NCI-H2081 treated with DMSO at 0.1 percent for 48 hours (cell line): ENCODE measurements at places on chromosomes 16 and 17.

- DNase-seq: no peak
Observed at GRCh38 chr16:59684911-59685310, 950.8 kb upstream of the GOT2 start.

DNA sequence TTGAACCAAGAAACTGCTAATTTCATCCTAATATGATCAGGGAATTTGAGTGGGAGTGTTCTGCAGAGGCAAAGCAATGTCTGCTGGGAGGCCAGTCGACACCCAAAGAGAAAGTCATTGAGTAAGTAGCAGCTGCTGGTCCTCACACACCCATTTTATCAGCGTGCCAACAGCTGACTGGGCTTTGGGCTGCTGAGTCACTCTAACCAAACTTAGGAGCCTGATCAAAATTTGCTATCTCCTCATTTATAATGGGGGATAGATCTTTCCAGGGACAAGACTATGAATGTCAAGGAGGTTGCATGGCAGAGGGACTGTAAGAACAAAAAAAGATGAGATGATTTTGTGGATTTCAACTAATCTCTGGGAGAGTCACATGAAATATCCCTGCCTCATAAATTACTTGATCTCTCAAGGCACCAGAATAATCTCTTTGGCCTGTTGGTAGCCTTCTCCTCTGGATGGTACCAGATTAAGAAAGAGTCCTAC is 32.9 kb downstream of the CPSF4L start:
- DNase-seq: no peak

DNA sequence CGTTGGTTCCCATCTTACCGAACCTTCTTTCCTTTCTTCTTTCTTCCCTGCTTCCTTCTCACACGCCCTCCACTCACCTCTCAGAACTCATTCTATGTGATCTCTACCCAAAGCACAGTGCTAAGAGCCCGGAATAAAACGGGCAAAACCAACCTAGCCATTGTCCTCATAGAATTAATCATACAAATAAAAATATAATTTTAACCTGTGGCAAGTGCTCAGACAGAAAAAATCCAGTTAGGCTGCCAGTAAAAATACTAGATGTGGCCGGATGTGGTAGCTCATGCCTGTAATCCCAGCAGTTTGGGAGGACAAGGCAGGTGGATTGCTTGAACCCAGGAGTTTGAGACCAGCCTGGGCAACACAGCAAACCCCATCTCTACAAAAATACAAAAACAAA is 27.0 kb downstream of the BMERB1 start:
- no peak for DNase-seq

DNA sequence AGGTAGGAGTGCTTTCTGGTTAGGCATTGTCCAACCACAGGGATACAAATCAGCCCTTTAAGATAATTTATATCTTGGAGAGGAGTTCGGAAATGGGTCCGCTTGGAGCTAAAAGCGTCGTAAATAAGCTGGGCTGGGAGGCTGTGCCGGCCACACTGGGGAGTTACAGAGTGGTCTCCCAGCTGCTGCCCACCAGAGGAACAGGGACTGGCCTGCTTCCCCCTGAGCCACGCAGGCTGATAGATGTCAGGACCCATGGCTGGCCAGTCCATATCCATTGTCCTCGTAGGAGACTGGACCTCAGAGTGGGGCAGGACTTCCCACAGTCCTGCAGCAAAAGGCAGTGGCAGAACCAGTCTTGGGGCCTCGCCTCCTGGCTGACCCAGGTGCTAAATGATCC is 12.6 kb upstream of the WSCD1 start:
- DNase-seq: no peak

DNA sequence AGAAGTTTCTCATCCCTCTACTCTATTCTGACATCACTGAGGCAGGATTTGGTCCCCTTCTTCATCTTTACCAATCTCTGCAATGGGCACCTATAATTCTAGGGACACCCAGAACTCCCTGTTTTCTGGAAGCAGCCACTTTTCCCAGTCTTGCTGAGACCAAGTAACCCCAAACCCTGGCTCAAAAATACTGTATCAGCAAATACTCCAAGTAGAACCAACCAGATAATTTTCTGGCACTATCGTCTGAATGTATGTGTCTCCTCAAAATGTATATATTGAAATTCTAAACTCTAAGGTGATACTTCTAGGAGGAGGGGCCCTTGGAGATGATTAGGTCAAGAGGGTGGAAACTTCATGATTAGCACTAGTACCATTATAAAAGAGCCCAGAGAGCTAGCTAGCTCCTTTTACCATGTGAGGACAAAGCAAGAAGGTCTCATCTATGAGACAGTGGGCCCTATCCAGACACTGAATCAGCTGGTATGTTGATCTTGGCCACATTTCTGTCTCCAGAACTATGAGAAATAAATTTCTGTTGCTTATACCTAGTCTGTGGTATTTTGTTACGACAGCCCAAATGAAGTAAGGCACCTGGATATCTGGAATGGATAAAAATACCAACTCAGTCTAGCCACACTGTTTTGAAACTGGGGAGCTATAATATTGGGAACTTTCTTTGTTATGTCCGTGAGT is 464.4 kb downstream of the CDH11 start:
- no peak for DNase-seq

GRCh38 chr17:13096291-13096690 is 78.5 kb upstream of the ELAC2 start:
- no peak for DNase-seq

- DNase-seq: no peak
Observed at GRCh38 chr17:71188811-71189492, 931.9 kb upstream of the SOX9 start.

DNA sequence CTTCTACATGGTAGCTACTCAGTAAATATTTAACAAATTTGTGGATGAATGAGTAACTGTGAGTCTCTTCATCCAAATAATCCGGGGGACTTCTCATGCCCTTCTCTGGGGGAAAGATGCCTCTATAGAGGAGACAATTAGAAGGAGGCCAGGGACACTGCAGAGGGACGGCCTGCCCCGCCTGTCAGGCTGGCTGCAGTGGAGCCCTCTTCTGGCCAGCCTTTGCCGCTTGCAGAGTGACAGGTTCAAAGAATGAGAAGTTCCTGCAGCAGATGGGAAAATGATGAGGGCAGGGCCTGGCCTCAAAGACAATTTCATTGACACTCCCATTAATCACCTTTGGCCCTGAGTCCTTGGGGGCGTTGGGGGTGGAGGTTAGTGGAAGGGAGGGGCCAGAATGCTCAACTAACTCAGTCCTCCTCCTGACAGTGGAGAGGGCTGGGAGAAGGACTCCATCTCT is 339.0 kb downstream of the MAF start:
- DNase-seq: no peak

DNA sequence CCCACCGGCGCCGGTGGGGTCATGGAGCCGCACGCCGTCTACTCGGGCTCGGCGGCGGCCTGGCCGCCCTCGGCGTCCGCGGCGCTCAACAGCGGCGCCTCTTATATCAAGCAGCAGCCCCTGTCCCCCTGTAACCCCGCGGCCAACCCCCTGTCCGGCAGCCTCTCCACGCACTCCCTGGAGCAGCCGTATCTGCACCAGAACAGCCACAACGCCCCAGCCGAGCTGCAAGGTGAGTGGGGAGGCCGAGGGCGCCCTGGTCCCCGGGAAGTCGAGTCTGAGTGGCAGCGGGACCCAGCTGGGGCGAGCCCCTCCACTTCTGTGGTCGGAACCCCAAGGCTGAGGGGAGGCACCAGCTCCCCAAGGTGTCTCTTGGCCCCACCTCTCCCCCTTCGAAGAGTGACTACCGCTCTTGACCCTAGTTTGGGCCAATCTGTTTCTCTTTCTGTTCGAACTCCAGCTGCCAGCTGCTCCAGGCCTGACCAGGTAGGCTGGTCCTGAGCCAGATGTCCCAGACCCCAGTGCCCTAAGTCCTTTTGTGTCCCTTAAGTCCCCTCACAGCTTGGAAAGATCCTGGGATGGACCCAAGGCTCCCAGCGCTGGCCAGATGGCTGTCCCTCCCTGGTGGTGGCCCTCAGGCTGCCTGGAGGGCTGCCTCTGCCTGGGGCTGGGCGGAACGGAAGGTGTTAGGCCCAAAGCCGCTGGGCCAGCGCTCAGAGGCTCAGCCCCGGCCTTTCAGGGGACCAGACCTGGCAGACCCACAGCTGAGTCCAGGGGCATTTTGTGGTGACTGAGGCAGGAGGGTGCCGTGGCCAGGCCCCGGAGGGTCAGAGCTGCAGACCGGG is 1.2 kb downstream of the FOXF1 start:
- no peak for DNase-seq

- no peak for DNase-seq
Observed at GRCh38 chr17:70493277-70493874, 324.0 kb downstream of the KCNJ2 start.

DNA sequence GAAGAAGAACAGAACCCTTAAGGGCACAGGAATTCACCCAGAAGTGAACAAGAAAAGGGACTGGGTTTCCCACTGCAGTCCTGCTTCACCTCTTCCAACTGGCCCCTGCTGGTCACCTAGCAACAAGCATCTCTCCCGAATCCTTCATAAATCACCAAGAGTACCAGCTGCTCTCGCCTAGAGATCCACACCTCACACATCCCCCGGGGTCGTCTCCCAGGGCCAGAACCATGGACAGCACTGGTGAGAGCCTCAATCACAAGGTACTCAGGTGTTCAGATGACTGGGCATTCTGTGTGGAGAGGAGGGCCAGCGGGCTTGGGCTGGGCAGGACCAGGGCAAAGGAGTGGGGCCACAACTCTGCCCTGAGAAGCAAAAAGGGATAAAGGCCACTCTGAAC is 65.9 kb downstream of the CCT6B start:
- no peak for DNase-seq

DNA sequence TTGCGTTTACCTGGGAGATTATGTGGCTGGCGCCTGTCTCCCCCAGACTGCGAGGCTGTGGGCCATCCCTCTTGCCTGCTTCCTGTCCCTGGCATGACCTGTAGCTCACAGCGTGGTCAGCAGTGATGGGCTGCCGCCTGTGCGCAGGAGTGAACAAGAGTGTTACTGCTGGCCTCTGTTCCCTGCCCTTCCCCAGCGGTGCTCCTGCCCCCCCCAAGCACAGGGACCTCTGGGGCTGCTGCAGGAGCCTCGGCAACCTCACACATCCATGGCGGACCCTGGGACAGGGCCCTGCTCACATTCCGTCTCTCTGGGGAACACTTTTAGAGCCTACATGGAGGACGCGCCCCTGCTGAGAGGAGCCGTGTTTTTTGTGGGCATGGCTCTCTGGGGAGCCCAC is 10.6 kb downstream of the TSC2 start:
- no peak for DNase-seq

GRCh38 chr17:77145612-77146245 is 5.0 kb downstream of the SEC14L1 start:
- DNase-seq: no peak

GRCh38 chr17:78839235-78839761 is 1.3 kb downstream of the USP36 start:
- DNase-seq: no peak

DNA sequence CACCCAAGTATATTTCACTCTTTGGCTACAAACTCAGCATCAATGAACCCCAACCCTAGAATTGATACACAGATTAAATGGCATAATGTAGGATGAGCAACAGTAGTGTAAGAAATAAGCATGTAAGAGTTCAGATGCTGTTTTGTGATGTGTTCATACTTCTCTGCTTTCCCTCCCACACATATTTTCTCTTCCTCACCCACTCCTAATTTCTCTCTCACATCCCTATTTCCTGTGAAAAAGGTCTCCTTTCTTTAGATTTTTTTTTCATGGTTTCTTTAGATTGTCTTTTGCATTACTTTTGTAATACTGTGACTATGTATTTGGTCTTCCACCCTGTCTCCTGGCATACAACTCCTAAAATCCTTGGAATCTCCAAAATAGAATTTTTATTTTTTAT is 21.7 kb downstream of the CREBBP start:
- DNase-seq: no peak

- no peak for DNase-seq
Observed at GRCh38 chr17:44922746-44923470, 7.6 kb upstream of the GFAP start.
